Neural crest cell (in vitro differentiated cells): ENCODE measurements at places on chromosomes 4 and X. TPM values are rescaled to one million over a fixed set of nuclear protein-coding genes. Genes with fewer than 3 reads are reported as not detected.

DNA sequence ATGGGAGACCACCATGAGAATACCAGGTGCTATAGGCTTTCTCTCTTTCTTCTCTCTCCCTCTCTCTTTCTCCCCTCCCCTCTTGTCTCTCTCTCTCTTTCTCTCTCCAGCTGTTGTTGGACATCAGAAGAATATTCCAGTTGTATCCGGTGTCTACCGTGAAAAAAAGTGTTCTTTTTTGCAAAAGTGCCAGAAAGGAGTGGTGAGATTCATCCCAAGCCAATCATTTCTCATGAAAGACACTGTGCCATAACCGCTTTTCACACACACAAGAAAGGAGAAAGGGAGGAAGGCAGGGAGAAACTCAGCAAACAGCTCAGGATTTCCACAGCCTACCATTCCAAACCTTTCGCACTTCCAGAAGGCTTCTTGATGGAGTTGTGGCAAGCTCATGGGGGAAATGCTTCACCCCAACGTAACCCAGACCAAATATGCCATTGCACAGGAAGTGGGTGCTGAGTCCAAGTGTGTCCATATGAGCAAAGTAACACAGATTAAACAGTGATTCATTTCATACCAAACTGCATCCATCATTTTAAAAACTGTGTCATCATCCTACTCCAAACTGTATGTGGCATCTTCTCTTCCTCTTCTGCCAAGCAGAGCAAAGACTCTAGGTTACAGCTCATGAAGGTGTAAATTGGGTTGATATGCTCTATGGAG is 224.0 kb downstream of the APBB2 start:
- H3K4me1 ChIP-seq: peaks cover 20% of the 10 kb centered on the region
- DNase-seq: no peak
- no peak overlapping the region for H3K4me3 ChIP-seq
- H3K27ac ChIP-seq: no peak overlapping the region
- H3K27me3 ChIP-seq: no peaks in the 10 kb centered on the region

DNA sequence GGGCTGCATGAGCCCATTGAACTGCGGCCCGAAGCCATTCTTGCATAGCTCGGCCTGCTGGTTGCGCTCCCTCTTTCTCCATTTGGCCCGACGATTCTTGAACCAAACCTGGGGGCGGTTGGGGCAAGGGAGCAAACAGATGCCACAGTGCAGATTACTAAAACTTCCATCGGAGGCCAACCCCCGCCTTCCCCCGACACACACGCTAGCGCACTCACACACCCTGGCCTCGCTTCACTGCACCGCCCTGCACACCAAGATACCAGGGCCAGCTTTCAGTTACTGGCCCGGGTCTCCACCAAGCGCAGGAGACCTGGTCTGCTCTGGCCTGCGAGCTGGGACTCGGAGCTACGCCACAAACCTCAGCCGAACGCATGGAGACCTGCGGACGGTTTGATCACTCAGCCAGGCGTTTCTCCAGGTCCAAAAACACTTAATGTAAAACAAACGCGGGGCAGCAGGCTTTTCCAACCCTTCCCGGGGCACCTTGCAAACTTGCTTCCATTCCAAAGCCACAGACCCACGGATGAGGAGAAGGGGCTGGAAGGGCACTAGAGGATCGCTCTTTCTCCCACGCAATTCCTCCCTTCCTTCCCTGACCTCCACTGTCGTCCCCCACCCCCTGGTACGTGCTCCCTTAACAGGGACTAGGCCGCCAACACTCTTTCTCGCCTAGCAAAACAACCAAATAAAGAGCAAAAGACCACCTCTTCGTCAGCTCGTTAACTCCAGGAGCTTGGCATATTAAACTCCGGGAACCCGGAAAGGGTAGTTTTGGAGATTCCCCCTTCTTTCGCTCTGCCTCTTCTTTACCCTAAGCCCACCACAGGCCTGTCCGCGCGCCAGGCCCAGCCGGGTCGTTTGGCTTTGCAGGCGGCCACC is 4.1 kb downstream of the PITX2 start:
- H3K27ac ChIP-seq: no peak overlapping the region
- no peak for DNase-seq
- H3K4me1 ChIP-seq: peaks cover 44% of the 10 kb centered on the region
- H3K36me3 ChIP-seq: no peaks in the 10 kb centered on the region
- peak overlapping the region; percentile 70 for H3K4me3 ChIP-seq

- no peaks in the 10 kb centered on the region for H3K27me3 ChIP-seq
- DNase-seq: no peak
- peaks cover 9% of the 10 kb centered on the region for H3K4me1 ChIP-seq
- no peak overlapping the region for H3K27ac ChIP-seq
Observed at GRCh38 chr4:1299301-1299860, 9.7 kb downstream of the MAEA start.

GRCh38 chr4:81432825-81433224 is 38.9 kb downstream of the RASGEF1B start:
- no peaks in the 10 kb centered on the region for H3K27me3 ChIP-seq
- H3K4me1 ChIP-seq: peaks cover 5% of the 10 kb centered on the region
- no peak overlapping the region for H3K4me3 ChIP-seq
- peaks cover 4% of the 10 kb centered on the region for H3K36me3 ChIP-seq
- H3K27ac ChIP-seq: no peak overlapping the region

DNA sequence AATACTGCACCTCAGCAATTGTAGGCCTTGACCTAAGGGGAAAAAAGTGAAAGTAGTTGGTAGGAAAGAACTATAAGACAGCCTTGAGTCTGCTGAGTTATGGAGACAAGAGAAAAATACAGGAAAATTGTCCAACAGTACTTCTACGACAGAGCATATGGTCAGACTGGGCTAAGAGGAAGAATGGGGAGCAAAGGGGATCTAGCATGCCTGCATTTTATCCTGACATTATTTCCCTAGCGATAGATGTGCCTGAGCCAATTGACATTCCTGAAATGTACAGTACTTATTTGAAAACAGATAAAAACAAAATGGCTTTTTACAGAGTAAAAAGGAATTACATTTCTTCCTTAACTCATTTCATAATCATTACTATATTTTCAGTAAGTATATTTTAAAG is 22.2 kb downstream of the GUCY1A1 start:
- H3K4me3 ChIP-seq: no peak overlapping the region
- no peak overlapping the region for H3K27ac ChIP-seq

DNA sequence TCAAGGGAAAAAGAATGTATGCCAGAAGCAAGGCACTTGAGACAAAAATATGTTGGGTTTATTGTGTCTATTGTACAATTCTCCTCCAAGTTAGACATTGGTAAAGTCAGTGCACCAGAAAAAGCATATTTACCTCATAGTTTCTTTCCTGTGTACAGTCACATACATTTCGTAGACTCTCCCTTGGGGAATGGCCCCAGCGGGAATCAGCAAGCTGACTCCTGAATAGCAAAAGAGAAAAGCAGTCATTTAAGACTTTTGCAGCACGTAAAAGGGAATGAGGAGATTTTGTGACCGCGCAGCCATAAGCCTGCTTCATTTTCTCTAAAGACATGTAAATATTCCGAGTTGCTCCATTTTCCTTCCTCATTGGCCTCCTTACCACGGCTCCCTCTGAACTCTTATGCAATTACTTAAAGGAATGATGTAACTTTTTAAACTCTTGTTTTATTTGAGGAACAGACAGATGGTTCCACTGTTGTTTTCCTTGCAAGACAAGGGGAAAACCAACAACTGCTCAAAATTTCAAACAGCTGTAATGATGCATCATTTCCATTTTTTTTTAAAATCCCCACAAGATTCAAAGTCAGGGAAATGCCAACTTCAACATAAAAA is 332.7 kb downstream of the UNC5C start:
- peaks cover 37% of the 10 kb centered on the region for H3K4me1 ChIP-seq
- H3K36me3 ChIP-seq: no peaks in the 10 kb centered on the region
- no peak for DNase-seq

DNA sequence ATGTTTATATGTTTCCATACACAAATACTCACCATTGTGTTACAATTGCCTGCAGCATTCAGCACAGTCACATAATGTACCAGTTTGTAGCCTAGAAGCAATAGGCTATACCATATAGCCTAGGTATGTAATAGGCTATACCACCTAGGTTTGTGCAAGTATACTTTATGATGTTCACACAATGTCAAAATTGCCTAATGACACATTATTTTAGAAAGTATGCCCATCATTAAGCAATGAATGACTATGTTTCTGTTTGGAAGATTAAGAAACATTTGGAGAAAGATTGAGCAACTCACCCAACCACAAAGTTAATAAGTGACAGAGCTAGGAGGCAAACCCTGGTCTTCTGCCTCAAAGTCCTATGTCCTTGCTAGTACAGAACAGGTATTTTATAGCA is 96.8 kb upstream of the GRIA3 start:
- no peak for DNase-seq
- no peaks in the 10 kb centered on the region for H3K36me3 ChIP-seq
- no peak overlapping the region for H3K4me3 ChIP-seq
- H3K27ac ChIP-seq: no peak overlapping the region

- H3K4me1 ChIP-seq: peaks cover 13% of the 10 kb centered on the region
- DNase-seq: no peak
- peak overlapping the region; percentile 97 for H3K4me3 ChIP-seq
- H3K27me3 ChIP-seq: no peaks in the 10 kb centered on the region
- no peak overlapping the region for H3K27ac ChIP-seq
- H3K36me3 ChIP-seq: no peaks in the 10 kb centered on the region
Observed at GRCh38 chrX:37348971-37349220, 268 bp upstream of the PRRG1 start.

GRCh38 chr4:145541346-145541745 is 59.7 kb downstream of the SMAD1 start:
- H3K4me3 ChIP-seq: no peak overlapping the region
- H3K36me3 ChIP-seq: peaks cover 3% of the 10 kb centered on the region
- H3K4me1 ChIP-seq: peaks cover 14% of the 10 kb centered on the region
- no peak overlapping the region for H3K27ac ChIP-seq
- H3K27me3 ChIP-seq: no peaks in the 10 kb centered on the region
- no peak for DNase-seq

- H3K36me3 ChIP-seq: no peaks in the 10 kb centered on the region
- no peak overlapping the region for H3K27ac ChIP-seq
- DNase-seq: no peak
- no peak overlapping the region for H3K4me3 ChIP-seq
- no peaks in the 10 kb centered on the region for H3K27me3 ChIP-seq
- no peaks in the 10 kb centered on the region for H3K4me1 ChIP-seq
Observed at GRCh38 chr4:173057442-173057841, 111.2 kb upstream of the GALNT7 start.

Gene PDLIM3
- 2.3 and 3.2 TPM in 2 replicates for total RNA-seq

Gene PDE6B
- 3.4 and 4.1 TPM in 2 replicates for total RNA-seq

Gene FGFBP1
- not detected in 2 replicates for total RNA-seq

Gene NAP1L2
- 7.2 and 7.3 TPM in 2 replicates for total RNA-seq

Gene ZDHHC9
- total RNA-seq: 25.0 and 27.9 TPM in 2 replicates

Gene LIMCH1
- total RNA-seq: 15.1 and 17.3 TPM in 2 replicates

Gene NDP
- 4.2 and 4.3 TPM in 2 replicates for total RNA-seq

Gene TEX11
- not detected in 2 replicates for total RNA-seq
